CD4-positive, alpha-beta memory T cell (primary cell): ENCODE measurements at places on chromosomes 3 and 15.

DNA sequence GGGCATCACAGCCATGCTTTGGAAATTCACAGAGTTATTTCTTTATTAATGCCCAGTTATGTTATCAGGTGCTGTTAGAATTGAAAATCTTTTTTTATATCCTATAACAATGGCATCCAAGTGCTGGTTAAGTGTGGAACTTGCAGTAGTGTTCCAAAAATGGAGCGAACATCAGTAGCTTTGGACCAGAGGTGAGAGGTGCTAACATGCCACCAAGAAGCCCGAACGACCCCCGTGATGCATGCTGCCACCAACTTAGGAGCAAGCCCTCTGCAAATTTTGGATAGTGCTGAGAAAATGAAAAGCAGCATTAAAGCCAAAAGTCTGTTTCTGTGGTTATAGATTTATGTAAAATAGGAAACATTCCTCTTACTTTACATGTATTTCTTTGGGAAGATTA is 24.8 kb downstream of the RBP1 start:
- no peak for DNase-seq

- no peak for DNase-seq
These were observed 157.3 kb downstream of the IGF1R start for GRCh38 chr15:98805434-98806274.

DNA sequence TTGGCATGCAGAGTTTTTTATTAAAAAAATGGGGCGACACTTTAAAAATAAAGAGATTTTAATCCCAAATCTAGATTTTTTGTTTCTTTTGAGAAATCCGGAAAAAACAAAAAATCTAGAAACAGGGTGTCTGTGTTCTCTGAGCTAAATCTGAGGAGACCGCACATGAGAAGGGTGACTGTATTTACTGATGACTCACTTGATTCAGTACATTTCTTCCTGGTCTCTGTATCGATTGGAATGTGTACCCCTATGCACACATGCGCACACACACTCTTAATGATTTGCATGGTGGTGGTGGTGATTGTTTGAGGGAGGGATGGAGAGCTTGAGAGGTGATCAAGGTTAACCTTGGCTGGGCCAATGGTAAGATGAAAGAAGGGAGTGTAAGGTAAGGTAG is 443.1 kb upstream of the THRB start:
- no peak for DNase-seq

DNA sequence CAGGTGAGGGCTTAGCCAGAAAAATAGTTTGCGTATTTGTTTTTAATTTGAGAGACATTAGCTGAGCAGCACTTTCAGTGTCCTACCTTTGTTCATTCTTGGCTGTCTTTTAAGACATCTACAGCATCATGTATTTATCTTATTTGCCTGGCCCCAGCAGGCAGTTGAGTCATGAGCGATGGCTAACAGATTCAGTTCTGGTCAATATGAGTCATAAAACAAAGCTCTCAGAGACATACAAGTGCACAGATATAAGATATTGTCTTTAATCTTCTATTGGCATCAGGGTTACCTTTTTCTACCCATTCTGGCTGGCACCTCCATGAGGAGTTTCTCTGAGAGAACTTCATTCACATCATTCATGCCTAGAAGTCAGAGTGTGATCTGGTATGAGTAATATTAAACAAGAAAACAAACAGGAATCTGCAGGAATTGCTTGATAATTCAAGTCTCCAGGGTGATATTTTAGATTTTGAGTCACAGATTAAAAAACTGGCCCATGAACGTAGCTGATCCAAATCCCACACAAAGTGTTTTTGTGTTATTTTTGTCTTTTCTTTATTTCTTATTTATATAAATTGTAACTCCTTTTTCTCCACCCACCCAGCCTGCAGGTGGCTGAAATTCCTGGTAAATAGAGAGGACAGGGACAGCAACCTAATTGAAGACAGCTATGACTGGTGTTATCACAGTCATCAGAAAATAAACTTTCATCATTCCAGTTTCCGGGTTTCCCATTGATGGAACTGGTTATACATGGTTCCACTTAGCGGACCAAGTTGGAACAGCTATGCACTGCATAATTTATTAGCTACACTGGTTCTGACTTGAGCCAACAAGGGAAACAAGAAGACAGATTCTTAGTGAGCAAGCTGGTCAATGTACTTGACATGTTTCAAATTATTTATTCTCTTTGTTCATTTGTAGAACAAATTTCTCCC is 47.3 kb downstream of the PLSCR2 start:
- DNase-seq, result no peak

DNA sequence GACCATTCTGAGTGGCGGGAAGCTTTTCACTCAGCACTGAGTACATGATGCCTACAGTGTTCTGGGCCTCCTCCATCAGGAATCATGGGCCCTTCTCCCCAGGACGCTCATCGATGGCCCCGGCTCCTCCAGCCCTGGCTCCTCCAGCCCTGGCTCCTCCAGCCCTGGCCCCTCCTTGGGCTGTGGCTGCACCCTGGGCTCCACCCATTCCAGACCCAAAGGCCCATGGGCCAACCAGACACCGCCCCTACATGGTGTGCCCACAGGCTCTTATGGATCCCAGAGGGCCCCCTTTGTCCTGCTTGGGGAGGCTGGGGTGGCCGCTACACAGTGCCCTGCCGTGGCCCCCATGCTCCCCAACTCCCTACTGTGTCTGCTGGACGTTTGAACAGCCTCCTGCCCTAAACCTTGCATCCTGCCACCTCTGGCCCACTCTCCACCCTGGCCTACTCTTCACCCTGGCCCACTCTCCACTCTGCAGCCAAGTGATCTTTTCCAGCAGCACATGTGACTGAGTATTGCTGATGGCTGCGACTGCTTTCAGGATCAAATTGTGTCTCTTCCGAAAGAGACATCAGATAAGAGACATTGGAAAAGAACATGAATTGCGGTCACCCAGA is 57.9 kb downstream of the APBA2 start:
- DNase-seq, result no peak

DNA sequence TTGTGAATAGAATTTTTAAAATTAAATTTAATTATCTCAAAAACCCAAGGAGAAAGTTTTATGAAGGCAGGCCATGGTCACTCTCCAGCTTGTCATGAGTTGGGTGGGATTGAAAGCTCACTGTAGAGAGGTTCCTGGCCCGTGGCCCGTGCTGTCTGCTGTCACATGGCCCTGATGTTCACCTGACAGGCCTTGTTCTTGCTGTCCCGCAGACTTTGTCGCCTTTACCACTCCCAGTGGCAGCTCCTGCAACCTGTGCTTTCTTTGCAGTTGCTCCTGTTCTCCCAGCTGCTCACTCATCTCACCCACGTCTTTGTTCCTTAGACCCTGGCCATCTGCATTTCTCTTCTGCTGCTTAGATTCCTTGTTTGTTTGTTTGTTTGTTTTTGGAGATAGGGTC is 35.6 kb downstream of the DHX30 start:
- DNase-seq, result no peak

- DNase-seq, result no peak
These were observed 13.1 kb upstream of the RPL35A start for GRCh38 chr3:197936819-197937384.
